ENCODE measurements at places on chromosomes 16 and 17. TPM values are rescaled to one million over a fixed set of nuclear protein-coding genes. Genes with fewer than 3 reads are reported as not detected.

DNA sequence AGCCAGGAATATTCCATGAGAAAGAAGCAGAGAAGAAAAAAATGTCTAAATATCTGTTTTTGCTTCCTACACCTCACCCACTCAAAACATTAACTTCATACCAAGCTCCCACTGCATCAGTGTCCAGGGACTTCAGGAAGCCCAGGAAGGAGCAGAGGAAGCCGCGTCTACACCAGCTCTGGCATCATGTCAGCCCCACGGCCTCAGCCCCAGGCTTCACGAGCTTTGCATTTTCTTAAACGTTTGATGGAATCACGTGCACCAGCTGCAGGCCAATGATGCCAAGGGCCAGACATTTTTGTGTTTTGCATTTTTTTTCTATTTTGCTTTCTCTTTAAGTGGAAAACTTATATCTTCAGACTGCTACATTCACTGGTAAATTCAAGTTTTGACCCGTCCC lies 48.6 kb downstream of the CDRT4 start:
- DNase-seq: no peak
- no peaks in the 10 kb centered on the region for H3K4me1 ChIP-seq
- no peaks in the 10 kb centered on the region for H3K36me3 ChIP-seq
- H3K4me3 ChIP-seq: no peak overlapping the region
- no peak overlapping the region for H3K27ac ChIP-seq

The HERPUD1 gene
- 18.1 TPM for total RNA-seq

The MIS12 gene
- 36.5 TPM for total RNA-seq

DNA sequence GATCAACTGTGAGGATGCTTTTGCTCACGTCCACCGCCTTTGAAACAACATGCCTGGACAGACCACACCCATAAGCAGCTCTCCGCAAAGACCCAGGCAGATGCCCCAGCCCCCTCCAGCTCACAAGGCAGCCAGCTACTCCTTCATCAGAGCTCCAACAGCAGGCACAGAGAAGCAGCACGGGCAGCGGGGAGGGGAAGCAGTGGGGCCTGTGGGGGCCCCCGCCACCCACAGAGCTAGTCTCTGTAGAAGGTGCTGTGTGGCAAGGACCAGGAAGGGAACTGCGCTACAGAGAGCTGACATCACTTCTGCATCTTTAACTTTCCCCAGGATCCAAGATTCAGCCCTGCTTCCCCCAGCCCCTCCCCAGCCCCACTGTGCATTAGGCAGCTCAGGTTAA lies 10.0 kb upstream of the SCNN1G start:
- H3K4me1 ChIP-seq: no peaks in the 10 kb centered on the region
- no peaks in the 10 kb centered on the region for H3K36me3 ChIP-seq
- H3K4me3 ChIP-seq: no peak overlapping the region
- H3K27ac ChIP-seq: no peak overlapping the region

The CETP gene
- total RNA-seq: not detected

The ZPBP2 gene
- not detected for total RNA-seq
